NCI-H187 treated with DMSO at 0.1 percent for 48 hours (cell line): ENCODE measurements at places on chromosomes 3 and 15.

GRCh38 chr3:143063018-143063417 is 56.6 kb upstream of the CHST2 start:
- no peak for DNase-seq

DNA sequence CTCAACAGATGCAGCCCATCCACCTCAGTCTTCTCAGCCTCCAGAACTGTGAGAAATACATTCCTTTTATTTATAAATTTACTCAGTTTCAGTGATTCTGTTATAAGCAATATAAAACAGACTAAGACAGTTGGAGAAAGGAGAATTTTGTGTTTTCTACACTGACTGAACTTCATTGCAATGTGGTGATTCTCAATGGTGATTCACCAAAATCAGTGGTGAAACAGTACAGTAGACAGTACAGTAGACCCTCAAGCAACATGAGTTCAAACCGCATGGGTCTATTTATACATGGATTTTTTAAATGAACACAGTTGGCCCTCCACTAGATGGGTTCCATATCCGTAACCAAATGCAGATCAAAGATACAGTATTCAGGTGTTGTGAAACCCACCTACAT is 403.1 kb upstream of the TGFBR2 start:
- DNase-seq, result no peak

DNA sequence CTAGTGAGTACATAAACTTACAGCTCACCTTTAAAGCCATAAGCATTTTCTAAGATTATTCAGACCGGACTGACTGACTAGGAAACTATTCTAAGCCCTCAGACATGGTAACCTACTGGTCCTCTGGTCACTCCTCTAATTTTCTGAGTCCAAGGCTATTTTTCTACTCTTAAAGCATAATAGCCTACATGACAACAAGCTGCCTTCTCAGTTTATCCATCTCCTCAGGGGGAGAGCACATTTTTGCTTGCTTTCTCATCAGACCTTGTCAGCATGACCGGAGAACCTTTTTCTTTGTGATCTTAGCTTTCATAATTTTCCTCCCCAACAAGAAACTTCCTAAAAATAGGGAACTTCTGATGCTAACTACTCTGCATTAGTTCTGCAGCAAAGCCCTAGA is 38.4 kb downstream of the UBP1 start:
- no peak for DNase-seq

DNA sequence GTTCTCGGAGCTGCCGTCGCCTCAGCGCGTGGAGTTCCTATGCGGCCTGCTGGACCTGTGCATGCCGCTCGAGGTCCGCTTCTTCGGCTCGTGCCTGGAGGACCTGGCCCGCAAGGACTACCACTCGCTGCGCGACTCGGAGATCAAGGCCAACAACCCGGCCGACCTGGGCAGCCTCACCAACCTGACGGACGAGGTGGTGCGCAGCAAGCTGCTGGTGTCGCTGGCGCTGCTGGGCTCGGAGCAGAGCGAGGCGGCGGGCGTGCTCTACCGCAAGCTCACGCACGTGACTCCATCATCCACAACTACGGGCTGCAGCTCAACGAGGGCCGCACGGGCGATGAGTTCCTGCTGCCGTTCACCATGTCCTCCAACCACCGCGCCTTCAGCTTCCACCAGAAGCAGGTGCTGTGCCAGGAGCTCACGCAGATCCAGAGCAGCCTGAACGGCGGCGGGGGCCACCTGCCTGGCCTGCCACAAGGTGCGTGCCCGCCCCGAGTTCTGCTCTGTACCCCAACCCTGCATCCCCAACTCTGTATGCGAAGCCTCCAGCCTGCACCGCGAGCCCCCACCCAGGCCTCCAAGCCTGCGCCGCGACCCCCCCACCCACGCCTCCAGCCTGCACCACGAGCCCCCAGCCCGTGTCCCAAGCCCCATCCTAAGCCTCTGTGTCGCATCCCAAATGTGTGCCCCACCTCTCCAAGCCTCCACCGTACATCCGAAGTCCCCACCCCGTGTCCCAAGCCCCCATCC is 178.2 kb downstream of the OR4M2 start:
- DNase-seq, result no peak

DNA sequence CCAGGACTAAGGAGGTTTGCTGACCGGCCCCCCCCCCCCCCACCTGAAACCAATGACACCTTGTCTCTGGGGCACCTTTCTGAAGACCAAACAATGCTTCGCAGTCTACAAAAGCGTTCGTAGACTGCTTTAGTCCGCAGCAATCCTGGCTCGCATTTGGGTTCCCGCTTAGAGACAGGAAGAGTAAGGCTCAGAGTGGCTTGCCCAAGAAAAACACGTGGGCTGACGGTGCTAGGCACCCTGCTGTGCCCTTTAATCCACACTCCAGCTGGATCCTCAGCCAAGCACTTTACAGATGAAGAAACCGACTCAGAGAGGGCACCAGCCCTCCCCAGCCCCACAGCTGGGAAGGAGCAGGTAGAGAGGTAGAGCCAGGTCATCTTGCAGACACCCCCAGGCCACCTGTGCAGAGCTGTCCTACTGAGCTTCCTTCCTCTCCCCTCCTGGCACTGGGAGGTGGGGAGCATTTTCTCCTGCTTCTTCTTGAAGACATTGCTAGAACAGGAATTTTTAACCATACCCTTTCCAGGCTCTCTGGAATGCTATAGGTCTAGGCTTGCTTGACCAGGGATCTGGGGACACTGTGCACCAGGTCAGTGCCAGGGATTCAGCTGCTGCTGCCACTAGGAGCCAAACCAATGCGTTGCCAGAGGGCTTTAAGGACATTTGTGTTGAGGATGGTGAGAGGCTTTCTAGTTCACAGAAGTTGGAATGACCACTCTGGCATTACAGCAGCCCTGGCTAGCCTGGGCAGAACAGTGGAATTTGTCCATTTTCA is 1.0 kb upstream of the KLF15 start:
- no peak for DNase-seq

DNA sequence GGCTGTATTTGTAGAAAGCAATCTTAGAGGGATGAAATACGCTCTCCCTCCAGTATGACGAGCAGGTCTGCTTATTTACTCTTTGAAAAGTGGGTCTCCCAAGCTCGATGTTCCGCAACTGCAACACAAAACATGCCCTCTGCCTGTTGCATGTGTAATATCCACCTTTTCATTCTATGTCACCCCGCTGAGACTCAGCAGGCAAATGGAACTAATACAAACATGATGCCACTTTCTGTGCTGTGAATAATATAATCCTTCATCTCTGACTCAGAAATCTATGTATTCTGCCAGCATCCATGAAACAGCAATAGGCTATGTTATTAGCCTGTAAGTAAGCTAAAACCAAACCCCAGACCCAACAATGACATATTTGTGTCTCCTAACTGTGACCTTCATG is 200.8 kb upstream of the TMCO5A start:
- no peak for DNase-seq

DNA sequence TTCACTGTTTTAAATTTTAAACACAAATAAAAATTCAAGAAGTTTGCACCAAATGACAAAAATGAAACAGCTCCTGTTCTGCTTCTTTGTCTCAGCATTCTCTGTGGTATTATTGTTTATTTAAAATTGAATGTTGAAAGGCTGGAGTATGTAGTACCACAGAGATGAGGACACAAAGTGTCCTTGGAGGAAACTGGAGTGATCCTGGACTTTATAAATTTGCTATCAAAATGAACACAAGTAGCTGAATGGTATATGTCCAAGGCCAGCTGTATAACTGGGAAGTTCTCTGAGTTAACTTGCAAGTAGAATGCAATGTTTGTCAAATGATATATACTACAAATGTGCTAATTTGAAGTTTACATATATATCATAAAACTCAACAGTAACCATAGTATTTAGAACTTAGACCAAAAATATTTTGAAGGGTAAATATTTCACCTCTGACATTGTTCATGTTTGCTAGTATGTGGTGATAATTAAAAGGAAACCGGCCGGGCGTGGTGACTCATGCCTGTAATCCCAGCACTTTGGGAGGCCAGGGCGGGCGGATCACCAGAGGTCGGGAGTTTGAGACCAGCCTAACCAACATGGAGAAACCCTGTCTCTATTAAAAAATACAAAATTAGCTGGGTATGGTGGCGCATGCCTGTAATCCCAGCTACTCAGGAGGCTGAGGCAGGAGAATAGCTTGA is 12.3 kb downstream of the BTLA start:
- DNase-seq, result no peak

- no peak for DNase-seq
Measured at GRCh38 chr3:31958701-31959152, 22.3 kb downstream of the OSBPL10 start.

DNA sequence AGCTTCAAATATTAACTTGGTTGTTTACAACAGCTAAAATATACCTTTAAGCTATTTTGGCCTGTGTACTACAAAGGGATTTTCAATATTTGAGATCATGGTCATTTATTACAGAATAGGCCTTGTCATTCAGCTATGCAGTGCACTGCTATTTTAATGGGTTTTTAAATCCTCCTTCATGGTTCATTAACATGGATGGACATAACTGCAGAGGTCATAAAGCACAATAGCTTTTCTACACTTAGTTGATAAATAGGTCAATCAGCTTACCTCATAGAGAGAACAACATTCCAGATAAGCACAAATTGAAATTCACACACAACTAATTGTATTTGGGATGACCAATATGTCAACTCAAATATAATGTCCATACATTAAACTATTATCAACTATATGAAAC is 403.7 kb downstream of the CNTN3 start:
- DNase-seq, result no peak

GRCh38 chr15:37105889-37106288 is 5.5 kb upstream of the MEIS2 start:
- DNase-seq, result no peak

GRCh38 chr3:5750091-5750490 is 562.6 kb downstream of the EDEM1 start:
- no peak for DNase-seq

DNA sequence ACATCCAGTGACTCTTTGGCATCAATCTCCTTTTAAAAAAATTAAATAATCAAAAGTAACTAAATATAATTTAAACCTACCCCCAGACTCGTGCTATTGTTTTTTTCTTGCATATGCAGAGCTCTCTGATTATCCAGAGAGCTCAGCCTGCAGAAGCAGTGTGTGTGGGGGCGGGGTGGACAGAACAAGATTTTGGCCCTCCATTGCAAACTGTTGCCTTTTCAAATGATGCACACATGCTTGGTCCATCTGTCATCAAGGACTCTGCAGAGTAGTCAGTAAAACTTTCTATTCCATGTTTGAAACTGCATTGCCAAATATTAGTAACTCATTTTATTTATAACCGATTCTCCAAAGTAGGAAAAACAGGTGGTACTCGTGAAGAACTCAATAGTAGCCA is 28.6 kb upstream of the STXBP5L start:
- no peak for DNase-seq

DNA sequence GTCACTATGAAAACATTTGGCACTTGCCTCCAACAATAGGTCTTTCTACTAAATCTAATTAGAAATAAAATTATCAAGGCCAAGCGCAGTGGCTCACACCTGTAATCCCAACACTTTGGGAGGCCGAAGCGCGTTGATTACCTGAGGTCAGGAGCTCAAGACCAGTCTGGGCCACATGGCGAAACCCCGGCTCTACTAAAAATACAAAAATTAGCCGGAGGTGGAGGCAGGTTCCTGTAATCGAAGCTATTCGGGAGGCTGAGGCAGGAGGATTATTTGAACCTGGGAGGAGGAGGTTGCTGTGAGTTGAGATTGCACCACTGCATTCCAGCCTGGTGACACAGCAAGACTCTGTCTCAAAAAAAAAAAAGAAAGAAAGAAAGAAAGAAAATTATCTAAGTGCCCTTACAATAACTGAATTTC is 1.6 kb upstream of the PLD1 start:
- DNase-seq, result no peak

DNA sequence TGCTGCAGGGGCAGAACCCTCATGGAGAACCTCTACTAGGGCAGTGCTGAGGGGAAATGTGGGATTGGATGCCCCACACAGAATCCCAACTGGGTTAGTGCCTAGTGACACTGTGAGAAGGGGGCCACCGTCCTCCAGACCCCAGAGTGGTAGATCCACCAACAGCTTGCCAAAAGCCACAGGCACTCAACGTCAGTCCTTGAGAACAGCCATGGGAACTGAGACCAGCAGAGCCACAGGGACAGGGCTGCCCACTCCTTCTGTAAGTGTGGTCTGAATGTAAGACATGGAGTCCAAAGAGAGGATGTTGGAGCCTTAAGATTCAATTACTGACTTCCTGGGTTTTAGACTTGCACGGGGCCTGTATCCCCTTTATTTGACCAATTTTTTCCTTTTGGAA is 1451.5 kb downstream of the SI start:
- DNase-seq, result no peak

DNA sequence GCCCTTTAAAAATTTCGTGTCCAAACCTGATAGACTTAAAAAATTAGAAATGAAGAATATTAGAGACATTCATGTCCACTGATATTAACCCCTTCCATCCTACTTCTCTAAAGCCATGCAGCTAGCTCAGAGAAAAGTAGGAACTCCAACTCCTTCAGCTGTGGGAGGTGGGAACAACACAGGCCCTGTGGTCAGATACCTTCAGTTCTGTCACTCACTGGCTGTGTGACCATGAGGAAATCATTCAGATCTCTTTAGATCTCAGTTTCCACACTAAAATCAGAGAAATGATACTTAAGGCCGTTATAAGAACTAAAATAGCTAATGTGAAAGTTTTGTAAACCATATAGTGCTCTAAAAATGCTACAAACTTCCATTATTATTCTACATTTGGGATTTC is 209.8 kb downstream of the TNIK start:
- DNase-seq, result no peak

- DNase-seq, result no peak
Measured at GRCh38 chr3:189900578-189900977, 220.1 kb downstream of the P3H2 start.

GRCh38 chr3:139695426-139696313 is 17.9 kb upstream of the NMNAT3 start:
- DNase-seq, result no peak

DNA sequence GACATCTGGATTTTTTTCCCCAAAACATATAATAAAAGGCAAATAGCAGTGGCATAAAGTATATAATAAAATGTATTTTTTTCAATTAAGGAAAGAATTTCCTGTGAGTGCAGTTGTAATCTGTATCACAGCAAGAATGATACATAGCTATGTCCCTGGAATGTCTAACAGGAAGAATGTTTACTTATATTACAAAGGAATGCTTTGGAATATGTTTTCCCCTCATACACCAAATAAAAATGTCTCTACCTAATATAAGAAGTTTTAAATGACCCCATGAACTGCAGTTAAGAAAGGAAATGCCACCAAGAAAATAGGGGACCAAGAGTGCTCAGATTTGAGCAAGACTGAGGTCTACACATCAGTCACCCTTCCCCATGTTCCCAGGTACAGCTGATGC is 38.0 kb upstream of the ATP11B start:
- DNase-seq, result no peak

- no peak for DNase-seq
Measured at GRCh38 chr15:39304201-39304841, 276.6 kb upstream of the THBS1 start.

GRCh38 chr3:29771602-29772001 is 490.7 kb downstream of the RBMS3 start:
- no peak for DNase-seq
